NCI-H2107 (cell line): ENCODE measurements at places on chromosomes 6 and 20.

GRCh38 chr6:11410539-11411307 lies 126.8 kb upstream of the TMEM170B start:
- DNase-seq, result no peak

DNA sequence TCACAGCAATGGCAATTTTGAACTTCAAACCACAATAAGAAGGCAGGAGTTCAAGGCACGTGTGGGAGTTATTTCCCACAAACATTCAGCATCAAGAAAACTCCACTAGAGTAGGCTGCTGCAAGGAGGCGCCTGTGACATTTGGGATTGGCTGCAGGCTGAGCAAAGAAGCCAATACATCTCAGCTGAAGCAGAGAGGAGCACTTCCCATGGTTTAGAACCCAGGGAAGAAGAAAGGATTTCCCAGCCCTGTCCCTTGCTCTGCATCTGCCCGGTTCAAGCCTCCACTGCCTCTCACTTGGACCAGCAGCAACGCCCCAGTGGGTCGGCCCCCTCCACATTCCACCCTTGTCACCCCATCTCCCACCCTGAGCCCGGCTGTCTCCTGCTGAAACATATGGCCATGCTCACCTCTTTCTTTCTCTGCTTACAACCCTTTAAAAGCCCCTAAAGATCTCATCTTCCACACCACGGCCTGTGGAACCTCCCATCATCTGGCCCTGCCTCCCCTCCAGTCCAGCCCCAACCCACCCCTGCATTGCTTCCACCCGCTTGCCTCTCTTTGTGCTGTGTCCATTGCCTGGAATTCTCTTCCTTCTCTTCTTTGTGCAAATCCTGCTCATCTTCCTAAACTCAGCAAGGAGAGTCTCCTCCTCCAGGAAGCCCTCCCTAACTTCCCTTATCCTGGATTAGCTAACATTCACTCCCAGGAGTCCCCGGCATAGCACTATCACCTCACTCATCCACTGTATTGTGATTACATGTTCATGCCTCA lies 128.3 kb downstream of the ANKRD60 start:
- no peak for DNase-seq

DNA sequence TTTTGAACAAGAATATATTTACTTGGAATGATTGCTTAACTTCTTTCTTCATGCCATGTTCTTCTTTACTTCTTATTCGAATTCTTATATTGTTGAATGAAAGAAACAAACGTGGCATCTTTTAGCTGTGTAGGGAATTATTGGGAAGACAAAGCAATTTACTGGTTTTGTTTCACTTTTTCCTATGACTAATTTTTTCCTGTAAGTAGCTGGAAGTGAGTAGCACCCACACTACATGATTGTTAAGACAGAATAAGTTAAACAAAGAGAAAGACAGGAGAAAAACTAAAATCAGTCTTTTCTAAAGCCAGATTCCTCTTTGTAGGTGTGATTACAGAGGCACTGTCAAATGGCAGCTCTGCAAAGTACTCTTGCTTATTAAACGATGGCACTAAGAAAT lies 593.4 kb downstream of the EYS start:
- DNase-seq, result no peak

DNA sequence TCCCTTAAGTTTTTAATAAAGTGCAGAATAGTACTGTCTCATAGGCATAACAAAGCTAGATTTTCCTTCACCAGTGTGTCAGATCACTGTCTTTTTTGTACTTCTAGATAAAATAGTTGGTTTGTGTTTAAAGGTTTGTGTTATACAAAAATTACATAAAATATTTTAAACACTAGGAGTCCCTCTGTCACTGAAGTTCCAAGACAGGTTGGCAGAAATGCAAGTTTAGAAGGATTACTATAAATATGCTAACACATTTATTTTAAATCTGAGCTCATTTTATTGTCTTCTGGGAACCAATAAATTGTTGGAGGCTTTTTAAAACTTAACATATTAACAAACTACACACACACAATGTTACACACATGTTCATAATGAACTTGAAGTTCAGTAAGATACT lies 30.8 kb upstream of the RUNX2 start:
- no peak for DNase-seq

- no peak for DNase-seq
Observed at GRCh38 chr6:27806981-27807440, 105.2 kb downstream of the OR2B2 start.

DNA sequence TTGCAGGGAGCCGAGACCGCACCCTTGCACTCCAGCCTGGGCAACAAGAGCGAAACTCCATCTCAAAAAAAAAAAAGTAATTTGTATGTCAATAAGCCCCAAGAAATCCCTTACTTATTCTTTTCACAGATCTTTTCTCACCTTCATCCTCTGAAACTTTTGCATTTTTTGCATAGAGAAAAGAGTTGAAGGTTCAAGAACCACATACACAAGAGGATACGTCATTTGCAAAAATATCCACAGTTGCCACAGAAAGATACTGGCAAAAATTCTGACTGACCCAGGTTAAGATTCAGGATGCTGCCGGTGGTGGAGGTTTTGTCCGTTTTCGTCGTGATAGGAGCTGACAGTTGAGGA lies 94.5 kb downstream of the ZMYND8 start:
- DNase-seq, result no peak

DNA sequence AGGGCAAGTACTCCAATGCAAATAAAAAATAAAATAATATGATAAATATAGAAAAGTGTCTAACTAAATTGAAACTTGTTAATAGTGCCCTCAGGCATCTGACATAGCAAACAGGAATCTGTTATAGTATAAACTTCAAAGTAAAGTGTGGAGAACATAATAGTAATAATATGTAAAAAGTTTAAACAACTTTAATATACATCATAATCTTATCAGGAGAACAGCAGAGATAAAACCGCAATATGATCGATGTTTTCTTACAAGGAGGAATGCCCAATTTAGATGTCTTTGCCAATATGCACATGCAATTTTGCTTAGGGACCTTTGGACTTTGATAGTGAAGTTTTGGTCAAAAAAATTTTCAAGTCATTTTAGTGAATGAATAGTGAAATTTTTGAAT lies 514.8 kb upstream of the IMPG1 start:
- no peak for DNase-seq

- DNase-seq, result no peak
Observed at GRCh38 chr6:41712651-41713103, 22.7 kb downstream of the TFEB start.

- DNase-seq, result no peak
Observed at GRCh38 chr6:161736781-161737292, 463.0 kb upstream of the AGPAT4 start.

- DNase-seq, result no peak
Observed at GRCh38 chr6:138032571-138032970, 74.6 kb downstream of the PERP start.

- DNase-seq, result no peak
Observed at GRCh38 chr6:82182756-82183155, 64.8 kb downstream of the IBTK start.

- no peak for DNase-seq
Observed at GRCh38 chr6:83978997-83979396, 54.6 kb upstream of the MRAP2 start.

- no peak for DNase-seq
Observed at GRCh38 chr6:45630314-45630713, 252.6 kb upstream of the SUPT3H start.

DNA sequence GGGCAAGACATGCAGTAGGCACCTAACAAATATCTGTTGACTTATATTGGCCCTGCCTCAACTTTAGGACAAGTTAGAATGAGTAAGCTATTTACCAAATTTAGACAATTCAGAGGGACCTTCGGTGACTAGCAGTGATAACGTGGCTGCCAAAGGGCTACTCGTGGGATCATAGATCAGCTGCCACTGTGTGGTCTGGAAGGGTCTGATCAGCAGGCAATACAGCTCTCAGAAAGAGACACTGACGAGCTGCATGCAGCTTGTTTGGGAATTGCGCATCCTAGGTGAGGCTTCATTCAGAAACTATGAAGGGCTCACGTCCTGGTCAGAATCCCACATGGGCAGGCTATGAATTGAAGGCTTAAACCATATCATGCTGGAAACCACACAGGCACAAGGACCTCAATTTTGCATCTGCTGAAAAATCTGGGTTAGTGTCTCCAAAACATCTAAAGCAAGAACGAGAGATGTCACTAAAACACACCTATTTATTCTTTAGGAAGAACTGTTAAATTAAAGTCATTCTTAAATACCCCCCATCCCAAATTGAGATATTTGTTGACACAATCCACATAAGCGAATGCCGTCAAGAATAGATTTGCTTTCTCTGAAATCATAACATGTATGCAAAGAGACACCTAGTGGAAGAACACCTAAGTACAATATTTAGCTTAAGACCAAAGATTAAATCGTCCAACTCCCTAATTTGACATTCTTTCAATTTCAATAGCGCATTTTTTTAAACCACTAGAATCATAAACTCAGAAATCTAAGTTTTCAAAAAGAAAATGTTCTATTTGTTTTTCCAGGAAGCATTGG lies 79.6 kb downstream of the IPCEF1 start:
- peak; percentile 9 for DNase-seq

DNA sequence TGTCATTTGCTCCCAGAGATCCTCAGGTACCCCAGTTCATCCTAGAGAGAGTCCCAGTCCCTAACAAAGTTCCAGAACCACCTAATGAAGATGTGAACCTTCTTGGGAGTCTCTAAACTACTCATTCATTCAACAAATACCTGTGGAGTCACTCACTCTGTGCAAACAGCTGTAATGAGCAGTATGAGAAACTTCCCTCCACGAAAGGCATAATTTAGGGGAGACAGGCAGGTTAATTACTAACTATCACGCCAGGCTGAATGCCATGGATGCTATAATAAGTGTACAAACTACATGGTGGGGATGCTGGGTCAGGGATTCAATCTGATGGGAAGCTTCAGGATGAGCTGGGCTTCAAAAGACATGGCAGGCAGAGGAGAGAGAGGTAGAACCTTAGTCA lies 70.1 kb upstream of the AFDN start:
- DNase-seq, result no peak

DNA sequence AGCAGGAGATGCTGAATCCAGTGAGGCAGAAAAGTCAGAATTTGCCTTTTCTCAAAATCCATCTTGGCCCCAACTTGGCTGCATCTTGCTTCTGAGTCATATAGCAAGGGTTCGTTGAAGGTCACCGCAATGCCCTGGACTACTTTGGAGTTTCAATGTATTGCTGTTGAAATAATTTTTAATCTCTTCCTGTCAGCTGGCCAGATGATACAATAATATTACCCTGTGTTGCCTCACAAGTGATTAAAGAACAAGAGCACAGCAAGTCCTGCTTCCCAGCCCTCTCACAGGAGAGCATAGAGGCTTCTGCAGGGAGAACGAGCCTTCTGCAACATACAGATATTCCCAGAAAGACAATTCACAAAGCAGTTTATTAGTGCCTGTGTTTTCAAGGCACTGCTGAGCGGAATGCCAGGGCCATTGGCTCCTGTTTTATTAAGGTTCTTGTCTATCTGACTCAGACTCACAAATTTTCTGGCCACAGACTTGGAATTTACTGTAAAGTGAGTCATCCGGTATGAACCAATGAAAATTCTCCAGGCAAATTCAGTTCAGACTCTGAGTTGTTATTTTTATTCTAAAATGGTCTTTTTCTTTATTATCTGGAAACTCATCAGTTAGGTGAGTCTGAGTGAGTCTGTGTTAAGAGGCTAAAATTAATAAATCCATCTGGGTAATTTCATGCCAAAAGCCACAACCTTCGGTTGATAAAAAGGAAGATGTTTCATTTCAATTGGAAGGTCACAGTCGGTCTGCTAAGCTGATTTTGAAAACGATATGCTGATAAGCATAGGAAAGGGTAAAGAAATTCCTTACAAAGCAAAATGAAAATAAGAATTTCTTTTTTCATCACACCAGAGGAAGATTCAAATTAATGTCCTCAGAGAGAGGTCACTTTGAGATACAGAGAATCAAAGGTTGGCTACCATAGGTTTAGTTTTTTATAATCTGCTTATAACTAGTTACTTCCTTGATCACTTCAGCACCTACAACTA lies 289.4 kb upstream of the STXBP5 start:
- DNase-seq, result no peak

GRCh38 chr6:55562318-55562717 lies 16.7 kb downstream of the HMGCLL1 start:
- no peak for DNase-seq

GRCh38 chr6:130140084-130140483 lies 82.7 kb downstream of the SAMD3 start:
- no peak for DNase-seq

GRCh38 chr20:59448196-59448595 lies 147.8 kb downstream of the EDN3 start:
- DNase-seq, result no peak

DNA sequence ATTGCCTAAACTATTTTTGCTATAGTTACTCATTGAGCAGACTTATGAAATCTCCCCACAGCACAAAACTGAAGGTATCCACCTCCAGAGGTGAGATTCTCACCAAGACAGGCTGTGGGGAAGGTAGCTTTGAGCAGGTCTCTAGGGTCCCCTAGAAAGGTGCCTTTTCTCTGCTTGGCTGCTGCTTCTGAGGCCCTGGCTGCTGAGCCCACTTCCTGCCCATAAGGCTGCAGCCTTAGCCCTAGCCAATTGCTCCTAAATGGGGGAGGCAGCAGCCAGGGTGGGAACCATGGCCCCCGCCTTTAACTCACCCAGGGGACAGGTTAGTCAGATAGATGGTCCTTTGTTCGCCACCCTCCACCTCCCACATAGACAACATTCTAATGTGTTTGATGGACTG lies 3.6 kb downstream of the NT5E start:
- no peak for DNase-seq

DNA sequence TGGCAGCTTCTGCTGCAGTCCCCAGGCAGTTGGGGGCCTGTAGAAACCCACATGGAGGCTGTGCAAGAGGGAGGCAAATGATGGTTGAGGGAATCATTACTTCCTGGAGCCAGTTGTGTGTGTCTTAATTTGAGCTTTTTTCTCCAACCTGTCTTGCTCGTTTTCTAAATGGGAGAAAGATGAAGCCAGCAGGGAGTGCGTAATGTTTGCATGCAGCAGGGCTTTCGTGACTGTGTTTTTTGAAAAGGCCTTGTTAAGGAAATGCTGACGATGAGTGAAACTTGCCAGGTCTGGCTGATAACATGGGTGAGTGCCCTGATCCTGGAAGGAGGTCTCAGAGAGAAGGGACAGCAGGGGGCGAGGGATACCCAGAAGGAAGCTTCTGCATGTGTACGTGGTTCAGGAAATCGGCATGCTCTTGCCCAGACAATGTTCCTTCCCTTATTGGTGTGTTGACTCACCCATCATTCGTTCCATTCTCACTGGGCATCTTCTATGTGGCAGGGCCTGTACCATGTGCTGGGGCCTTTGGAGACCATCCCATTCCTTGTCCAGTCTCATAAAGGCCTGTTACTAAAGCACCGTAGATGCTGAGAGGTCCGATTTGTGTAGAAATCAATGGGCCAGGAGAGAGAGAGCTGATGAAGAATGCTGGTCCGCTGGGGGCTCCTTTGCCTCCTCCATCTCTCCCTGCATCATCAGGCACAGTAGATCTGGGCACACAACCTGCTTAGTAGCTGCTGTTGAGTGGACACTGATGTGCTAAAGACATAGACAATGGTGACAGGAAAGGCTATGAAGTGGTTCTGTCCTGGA lies 27.4 kb downstream of the GLP1R start:
- no peak for DNase-seq

DNA sequence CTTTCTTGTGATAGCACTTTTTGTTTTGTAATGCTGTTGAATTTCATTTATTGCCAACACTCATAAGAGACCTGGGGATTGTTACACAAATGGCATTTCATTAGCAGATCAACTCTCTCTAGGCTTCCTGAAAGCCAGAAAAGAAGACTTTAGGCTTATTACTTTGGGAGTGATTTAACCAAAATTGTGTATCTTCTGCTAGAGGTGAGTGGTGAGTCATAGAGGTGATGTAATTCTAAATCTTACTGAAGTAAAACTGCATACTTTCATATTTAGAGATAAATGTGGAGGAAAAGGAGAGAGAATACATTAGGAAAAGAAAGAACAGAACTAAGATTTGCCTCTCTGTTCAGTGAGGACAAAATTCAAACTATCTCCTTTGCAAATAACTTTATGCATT lies 304.7 kb upstream of the RGS17 start:
- no peak for DNase-seq
